Cerebellar nuclear complex (tissue), 1 donor: ENCODE measurements at places on chromosomes 13 and 19.

DNA sequence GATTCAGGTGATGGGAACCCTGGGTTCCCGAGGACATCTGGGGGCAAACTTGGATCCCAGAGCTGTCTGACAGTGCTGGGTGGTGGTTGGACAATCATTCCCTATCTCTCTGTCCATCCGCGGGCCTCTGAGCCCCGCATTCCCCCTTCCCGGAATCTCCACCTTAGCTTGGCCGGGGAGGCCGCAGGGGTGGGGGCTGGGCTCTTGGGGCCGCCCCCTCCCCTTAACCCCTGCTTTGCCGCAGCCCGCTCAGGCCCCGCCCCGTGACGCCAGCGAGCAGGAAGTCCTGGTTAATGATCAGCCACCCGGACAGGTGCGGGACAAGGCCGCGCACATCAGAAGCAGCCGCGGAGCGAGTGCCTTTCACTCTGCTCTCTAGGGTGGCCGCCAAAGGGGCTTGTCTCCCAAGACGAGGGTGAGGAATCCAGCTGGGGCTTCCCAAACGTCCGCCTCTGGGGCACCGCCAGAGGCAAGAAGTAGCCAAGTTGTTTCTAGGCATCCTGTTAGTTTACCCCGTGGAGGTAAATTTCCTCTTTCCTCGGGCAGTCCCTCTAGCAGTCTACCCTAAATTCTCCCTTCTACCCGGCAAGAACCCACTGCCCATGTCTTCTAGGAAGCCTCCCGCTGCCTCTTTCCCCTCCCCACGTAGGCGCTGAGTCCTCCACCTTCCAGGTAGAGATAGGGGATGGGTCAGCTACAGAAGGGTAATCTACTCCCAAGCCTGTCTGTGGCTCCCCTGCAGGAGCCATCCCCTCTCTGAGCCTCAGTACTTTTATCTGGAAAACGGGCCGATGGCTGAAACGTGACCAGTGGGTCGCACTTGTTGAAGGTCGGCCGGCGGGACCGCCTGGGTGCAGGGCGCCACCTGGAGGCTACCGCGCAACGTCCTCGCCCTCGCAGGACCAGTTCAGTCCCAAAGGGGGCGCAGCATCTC, 3.0 kb downstream of the IRF2BP1 start:
- DNase-seq = no peak

GRCh38 chr19:937259-937694, 11.4 kb downstream of the ARID3A start:
- DNase-seq = no peak

DNA sequence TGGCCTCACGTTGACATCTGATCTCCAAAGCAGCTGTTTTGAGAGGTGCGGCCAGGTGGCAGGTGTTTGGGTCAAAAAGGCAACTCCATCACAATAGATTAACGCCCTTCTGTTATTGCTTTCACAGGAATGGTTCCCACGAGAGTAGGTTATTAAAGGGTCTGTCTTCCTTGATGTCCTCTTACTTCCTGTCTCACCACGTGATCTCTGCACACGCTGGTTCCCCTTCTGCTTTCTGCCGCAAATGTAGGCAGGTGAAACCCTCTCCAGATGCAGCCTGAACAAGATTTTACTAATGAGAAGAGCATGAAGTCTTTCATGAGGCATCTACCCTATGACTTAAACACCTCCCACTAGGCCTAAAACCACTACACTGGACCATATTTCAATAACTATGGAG, 22.8 kb upstream of the ZNF564 start:
- no peak for DNase-seq

- no peak for DNase-seq
Measured at GRCh38 chr19:10881403-10882107, 10.2 kb downstream of the CARM1 start.

GRCh38 chr13:59774491-59774971, 389.2 kb downstream of the DIAPH3 start:
- no peak for DNase-seq

DNA sequence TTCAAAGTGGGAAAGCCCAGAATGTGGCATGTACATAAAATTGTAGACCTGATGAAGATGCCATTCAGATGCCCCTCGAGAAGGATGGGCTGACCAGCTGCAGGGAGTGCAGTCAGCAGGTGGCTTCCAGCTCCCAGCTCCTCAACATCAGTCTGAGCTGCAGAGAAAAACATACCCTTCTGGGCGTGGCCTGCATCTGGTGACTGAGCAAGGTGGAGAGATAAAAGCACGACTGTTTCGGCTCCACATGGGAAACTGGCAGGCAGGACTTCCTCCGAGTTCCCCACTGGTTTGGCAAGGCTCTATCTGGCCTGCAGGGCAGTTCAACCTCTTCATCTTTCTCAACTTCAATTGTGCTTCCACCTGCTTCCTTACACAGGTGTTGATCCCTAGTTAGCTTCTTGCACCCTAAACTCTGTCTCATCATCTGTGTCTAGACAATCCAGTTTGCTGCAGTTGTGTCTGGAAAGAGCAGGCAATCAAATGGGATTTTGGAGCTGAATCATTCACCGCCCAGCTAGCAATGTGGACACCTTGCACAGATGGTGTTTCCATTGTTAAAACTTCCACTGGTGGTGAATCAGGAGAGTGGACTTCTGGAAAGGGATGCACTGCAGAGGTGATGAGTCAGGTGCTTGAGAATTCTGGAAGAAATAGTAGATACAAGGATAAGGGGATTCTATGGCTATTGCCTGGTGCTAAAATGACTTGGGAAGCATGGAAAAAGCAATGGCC, 56.8 kb downstream of the POLR1D start:
- no peak for DNase-seq

GRCh38 chr19:13277104-13277809, 127.0 kb downstream of the IER2 start:
- peak; percentile 34 for DNase-seq

- no peak for DNase-seq
Measured at GRCh38 chr13:39955560-39955959, 300.1 kb downstream of the COG6 start.

DNA sequence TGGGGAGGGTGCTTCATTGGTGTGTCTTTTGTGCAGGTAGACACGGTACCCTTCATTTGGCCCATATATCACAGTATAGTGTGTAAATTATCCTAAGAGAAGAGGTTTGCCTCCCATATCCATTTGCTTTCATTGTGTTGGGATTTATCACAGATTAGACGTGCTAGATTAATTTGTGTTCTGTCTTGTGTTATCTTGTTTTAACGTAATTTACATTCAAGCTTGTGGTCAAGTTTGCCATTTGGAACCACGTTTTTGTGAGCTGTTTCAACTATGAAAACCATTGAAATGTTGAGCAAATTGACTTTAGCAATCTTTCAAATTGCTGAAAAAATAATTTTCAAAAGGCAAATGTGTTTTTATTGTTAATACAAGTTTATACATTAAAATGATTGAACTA, 1826.5 kb downstream of the SLITRK5 start:
- DNase-seq = no peak

DNA sequence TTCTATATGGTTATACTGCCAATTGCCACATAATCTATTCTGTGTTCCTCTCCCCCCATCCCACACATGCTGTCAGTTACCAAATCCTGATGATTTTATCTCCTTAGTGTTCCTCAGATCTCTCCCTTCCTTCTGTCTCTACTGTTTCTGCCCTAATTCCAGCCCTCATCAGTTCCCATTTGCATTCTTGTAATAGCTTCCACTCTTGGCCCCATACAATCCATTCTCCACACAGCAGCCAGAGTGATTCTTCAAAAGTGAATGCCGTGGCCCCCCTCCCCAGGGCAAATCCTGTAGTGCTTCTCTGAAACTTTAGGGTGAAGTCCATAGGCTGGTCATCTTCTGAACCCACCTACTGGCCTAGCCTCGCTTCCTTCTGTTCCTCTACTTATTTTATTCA, 114.4 kb downstream of the ZAR1L start:
- no peak for DNase-seq

DNA sequence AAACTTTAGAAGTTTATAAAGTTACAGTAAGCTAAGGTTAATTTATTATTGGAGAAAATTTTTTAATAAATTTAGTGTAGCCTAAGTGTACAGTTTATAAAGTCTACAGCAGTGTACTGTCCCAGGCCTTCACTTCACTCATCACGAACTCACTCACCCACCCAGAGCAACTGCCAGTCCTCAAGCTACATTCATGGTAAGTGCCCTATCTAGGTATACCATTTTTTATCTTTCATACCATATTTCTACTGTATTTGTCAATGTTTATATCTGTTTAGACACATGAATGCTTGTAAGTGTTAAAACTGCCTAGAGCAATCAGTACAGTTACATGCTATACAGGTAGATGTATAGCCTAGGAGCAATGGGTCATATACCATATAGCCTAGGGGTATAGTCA, 12.5 kb downstream of the INTS6 start:
- no peak for DNase-seq

DNA sequence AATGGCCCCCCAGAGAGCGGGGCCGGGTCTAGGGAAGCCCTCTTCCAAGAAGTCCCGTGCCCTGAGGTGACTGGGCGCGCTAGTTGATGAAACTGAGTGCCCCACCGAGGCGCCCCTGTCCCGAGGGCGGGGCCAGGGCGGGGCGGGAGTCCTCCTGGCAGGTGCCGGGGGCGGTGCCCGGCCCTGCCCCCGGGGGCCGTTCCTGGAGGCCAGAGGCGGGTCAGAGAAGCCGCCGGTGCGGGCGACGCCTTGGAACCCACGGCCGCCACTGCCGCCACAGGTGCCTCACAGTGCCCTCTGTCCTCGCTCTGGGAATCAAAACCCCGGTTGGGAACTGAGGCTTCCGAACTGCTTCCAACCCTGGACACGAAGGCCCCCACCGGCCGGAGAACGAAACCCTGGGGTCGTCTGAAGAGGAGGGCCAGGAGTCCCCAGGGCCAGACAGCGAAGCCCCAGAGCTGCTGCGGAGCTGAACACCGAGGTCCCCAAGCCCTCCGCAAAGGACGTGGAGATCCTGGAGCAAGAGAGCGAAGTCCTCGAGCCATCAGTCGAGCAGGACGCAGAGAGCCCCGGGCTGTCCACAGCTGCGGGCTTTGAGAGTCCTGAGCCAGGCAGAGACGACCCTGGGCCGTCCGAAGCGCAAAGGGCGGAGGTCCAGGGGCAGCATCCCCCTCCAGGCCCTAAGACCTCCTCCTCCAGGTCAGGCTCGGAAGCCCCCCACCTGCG, at the start of gene MISP3:
TSS of gene MISP3 (plus strand) at position 252 of the 726 bp plus-strand sequence. CDS start 524 bp downstream, outside the sequence.
- DNase-seq = no peak

GRCh38 chr13:57624565-57625435, 6.7 kb upstream of the PCDH17 start:
- DNase-seq = no peak
